Type B pancreatic cell (in vitro differentiated cells): ENCODE measurements at places on chromosomes 6 and 20. TPM values are rescaled to one million over a fixed set of nuclear protein-coding genes. Genes with fewer than 3 reads are reported as not detected.

PTCHD4 gene
- total RNA-seq, result 3.4 and 4.6 TPM in 2 replicates

PRSS16 gene
- total RNA-seq, result 10.5 and 28.9 TPM in 2 replicates

EFCAB8 gene
- total RNA-seq, result 0.07 and 0.97 TPM in 2 replicates

BEND3 gene
- total RNA-seq, result 9.6 and 14.4 TPM in 2 replicates

ZSWIM1 gene
- total RNA-seq, result 17.1 and 17.3 TPM in 2 replicates

BMP2 gene
- total RNA-seq, result 12.8 and 17.9 TPM in 2 replicates

RIN2 gene
- 44.8 and 46.8 TPM in 2 replicates for total RNA-seq

UBD gene
- total RNA-seq, result 12.6 and 24.6 TPM in 2 replicates

CSNK2B gene
- total RNA-seq, result 142 and 175 TPM in 2 replicates

MCCD1 gene
- not detected in 2 replicates for total RNA-seq

ERVFRD-1 gene
- not detected in 2 replicates for total RNA-seq

PPIL1 gene
- 35.1 and 50.4 TPM in 2 replicates for total RNA-seq

HDGFL1 gene
- total RNA-seq, result not detected in 2 replicates

CEP162 gene
- total RNA-seq, result 13.7 and 17.2 TPM in 2 replicates

EPHA7 gene
- total RNA-seq, result 22.7 and 48.9 TPM in 2 replicates

PLA2G7 gene
- 0.71 and 1.2 TPM in 2 replicates for total RNA-seq

DNA sequence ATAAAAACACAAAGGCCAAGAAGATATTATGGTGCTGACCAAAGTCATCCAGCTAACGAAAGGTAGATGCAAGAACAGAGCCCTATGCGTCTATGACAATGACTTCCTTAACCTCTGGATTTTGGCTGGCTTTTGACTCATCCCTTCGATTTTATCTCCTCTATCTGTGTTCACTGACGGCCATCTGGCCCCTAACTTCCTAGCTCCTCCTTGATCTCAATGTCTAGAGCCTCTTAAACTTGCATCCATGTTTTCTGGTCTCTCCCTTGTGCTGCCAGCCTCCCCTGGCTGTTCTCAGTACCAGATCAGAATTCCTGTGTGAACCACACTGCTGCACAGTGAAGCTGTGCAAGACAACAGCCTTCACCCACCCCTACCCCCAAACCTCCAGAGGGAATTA is 452.9 kb downstream of the UTRN start:
- no peak for DNase-seq

DNA sequence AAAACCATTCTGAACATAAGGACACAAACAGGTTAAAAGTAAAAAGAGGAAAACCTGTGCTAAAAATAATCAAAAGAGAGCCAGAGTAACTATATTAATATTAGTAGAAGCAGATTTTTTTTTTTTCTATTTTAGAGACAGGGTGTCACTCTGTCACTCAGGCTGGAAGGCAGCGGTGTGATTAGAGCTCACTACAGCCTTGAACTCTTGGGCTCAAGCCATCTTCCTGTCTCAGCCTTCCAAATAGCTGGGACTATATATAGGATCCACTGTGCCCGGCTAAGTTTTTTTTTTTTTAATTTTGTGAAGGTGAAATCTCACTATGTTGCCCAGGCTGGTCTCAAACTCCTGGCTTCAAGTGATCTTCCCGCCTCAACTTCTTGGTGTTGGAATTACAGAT is 33.4 kb upstream of the PLN start:
- DNase-seq, result no peak

GRCh38 chr6:94468830-94469229 is 1049.5 kb upstream of the EPHA7 start:
- no peak for DNase-seq

- DNase-seq, result no peak
Measured at GRCh38 chr6:110563711-110564110, 87.3 kb upstream of the SLC22A16 start.

GRCh38 chr6:163577404-163577803 is 162.9 kb downstream of the QKI start:
- no peak for DNase-seq

DNA sequence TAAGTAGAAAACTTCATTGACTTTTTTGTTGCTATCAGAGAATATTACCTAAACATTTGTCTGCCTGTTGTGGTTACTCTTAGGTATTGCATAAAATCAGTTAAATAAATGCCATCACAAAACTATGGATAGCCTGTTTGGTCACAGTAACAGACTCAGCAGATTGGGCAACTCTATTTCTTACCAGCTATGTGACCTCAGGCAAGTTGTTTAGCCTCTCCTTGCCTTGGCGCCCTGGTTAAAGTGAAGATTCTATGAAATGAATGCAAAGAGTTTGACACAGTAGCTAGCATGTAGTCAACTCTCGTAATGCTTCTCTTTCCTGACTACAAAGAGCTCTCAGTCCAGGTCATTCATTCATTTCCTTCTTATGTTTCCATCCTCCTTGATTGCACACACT is 82.5 kb upstream of the ID4 start:
- no peak for DNase-seq

GRCh38 chr6:36121787-36122494 is 8.4 kb upstream of the MAPK13 start:
- DNase-seq, result no peak

GRCh38 chr20:57432862-57433491 is 41.8 kb downstream of the RBM38 start:
- no peak for DNase-seq

GRCh38 chr6:16282370-16282769 is 44.0 kb downstream of the GMPR start:
- DNase-seq, result no peak

GRCh38 chr6:25463441-25463840 is 184.3 kb downstream of the CARMIL1 start:
- DNase-seq, result no peak

DNA sequence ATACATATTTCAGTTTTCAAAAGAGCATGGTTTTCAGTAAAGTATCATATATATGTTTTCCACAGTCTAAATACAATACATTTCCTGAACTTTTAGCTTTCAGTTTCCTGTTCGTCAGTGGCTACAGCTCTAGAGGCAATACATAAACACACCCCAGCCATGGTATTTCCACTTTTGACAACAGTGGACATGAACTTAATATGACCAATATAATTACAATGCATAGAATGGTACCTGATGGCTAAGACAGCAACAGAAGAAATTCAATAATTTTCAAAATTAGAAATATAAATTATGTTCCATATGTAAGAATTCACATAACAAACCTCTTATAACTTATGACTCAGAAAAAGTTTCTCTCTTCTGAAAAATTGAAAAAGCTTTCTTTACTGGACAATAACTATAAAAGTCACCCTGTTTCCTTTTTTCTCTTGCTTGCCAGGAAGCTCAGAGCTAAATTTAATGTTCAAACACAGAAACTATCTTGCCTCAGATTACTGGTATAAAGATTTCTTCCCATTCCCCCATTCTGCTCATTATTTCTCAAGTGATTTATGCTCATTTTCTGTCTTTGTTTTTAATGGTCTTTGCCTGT is 19.2 kb downstream of the FKBP5 start:
- DNase-seq, result no peak

- no peak for DNase-seq
Measured at GRCh38 chr6:115890238-115890637, 170.5 kb downstream of the FRK start.

DNA sequence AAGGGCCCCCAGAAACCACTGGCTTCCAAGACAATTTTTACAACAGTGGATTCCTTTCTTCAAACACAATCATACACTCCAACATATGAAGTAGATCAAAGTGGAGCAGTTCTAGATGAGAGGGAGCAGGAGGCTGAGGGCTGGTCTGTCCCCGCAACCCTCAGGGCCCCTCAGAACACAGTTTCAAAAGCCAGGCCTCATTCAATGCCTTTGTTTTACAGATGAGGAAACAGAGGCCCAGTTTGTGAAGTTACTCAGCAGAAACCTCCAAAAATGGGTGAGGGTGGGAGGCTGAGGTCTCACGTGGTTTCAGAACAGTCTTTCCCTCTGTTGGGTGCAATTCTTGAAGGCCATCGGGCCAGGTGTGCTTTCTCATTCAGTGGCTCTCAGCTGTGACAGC is 134.9 kb downstream of the SCML4 start:
- DNase-seq, result no peak

DNA sequence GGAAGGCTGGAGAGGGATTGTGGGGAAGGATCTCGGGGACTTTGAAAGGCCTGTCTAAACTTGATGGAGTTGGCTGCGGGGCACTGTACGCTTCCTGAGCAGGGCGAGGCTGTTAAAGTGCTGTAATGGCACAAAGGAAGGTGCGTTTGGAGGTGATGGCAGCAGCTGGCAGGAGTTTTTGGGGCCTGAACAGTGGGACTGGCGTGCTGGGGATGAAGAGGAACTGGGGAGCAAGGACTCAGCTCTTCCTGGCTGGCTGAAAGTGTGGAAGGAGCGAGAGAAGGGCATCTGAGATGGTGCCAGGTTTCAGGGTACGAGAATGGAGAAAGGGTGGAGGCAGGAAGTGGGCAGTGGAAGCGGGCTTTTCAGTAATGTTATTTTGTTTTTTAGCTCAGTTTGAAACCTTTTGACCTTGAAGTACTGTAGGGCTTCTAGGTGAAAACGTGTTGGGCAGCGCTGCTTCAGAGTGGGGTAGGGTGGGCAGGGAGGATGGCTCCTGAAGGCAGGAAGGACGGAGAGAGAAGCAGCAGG is 8.0 kb downstream of the TMEM181 start:
- DNase-seq, result no peak

- DNase-seq, result no peak
Measured at GRCh38 chr6:81892891-81893290, 140.4 kb upstream of the TENT5A start.

DNA sequence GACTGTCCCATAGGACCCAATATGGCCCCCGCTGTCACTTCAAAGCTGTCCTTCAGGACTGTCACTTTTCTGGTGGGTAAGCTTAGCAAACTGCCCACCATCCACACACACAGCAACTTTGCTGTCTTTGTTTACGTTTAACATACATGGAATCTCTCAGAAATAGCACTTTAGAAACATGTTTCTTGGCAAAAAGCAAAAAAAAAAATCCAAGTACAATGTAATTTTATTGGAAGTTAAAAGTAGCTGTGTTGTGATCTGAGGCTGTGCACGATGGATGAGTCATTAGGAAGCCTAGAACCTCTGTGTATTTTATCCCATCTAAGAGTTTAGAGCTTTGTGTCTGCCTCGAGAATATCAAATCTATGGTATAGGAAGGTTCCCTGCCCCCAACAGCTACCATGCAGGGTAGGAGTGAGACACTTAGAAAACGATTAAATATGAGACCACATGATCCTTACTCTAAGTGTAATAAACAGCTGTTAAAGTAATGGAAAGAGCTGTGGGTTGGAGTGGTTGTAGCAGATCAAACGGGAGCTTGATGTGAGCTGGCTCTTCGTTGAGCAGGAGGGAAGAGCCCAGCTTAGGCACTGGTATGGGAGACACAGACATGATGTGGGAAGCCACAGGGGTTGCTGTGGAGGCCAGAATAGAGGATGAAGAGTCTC is 119.5 kb downstream of the PLEKHG1 start:
- DNase-seq, result no peak

DNA sequence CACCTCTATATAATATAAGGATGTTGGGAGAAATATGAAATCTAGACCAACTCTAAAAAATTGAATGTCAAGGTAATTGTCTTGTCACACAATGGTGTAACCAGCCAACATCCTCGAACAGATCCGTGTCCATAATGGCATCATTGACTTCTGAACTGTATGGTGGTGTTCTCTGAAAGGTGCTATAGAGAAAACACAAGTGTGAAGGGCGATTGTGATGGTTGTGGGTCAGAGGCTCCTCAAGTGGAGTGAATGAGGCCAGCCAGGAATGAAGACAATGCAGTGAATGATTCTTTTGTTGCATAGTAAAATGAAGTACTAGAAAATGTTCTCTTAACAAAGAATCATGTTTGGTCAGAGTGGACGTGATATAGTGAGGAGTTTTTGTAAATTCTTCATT is 58.3 kb downstream of the CARMIL1 start:
- no peak for DNase-seq

- no peak for DNase-seq
Measured at GRCh38 chr20:1946442-1946761, 47.5 kb downstream of the PDYN start.

GRCh38 chr20:57330998-57331397 is 1.4 kb downstream of the SPO11 start:
- no peak for DNase-seq

- DNase-seq, result no peak
Measured at GRCh38 chr6:73389854-73390253, 4.8 kb upstream of the DDX43 start.

DNA sequence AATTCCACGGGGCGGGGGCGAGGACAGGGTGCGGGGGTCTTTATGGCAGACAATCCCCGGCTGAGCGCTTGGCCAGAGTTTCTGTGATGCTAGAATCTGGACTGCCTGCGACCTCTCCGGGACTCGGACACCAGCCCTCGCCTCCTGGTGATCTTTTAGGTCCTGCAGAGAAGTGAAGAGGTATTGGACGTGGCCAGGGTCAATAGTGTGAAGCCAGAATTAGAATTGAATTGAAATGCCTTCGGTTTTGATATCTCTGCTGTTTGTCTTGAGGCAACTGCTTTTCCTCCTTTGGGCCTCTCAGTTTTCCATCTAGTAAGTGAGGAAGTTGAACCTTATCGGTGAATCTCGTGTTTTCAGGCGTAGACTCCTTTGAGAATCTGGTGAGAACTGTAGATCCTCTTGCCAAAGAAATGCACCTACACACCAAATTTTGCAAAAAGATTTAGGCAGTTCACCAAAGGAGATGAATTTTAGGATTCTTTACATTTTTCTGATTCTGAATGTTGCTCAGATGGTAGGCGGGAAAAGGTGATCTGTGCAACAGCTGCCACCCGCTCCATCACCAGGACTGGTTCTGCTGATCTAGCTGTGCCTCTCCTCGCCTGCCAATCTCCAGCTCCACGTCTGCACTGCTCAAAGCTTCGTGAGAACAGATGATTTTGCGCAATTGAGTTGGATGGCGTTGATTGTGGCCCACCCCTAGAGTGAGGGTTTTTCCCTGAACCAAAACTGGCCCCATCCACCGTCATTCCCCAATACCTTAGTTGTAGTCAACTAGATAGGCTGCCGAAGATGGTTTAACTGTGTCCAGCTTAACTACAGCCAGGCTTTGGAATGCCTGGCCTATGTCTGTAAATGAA is 837 bp upstream of the OSER1 start:
- DNase-seq, result no peak

GRCh38 chr20:10978713-10979112 is 304.9 kb upstream of the JAG1 start:
- DNase-seq, result no peak

DNA sequence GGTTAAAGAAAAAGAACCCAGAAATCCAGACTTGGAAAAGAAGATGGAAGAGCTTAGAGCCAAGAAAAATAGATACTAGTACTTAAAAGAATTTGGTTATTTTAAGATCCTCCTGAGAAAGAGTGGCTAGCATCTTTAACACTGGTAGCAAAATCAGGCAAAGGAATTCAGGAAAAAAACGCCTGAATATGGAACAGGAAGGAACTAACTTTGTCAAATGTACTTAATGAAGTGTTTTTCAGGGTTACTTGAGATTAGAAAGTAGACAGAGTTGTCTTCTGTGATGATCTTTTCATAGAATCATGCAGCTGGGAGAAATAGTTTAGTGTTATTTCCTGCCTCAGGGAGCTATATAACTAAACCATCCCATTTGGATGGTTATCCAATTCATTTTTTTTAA is 50.8 kb upstream of the SASH1 start:
- no peak for DNase-seq

GRCh38 chr20:3221398-3222226 is 12.3 kb downstream of the ITPA start:
- no peak for DNase-seq

GRCh38 chr6:54222217-54222616 is 86.0 kb upstream of the TINAG start:
- no peak for DNase-seq

GRCh38 chr6:143058987-143059386 is 1.7 kb upstream of the AIG1 start:
- DNase-seq, result no peak
